ENCODE measurements at places on chromosomes 7 and 10. TPM values are rescaled to one million over a fixed set of nuclear protein-coding genes. Genes with fewer than 3 reads are reported as not detected.

DNA sequence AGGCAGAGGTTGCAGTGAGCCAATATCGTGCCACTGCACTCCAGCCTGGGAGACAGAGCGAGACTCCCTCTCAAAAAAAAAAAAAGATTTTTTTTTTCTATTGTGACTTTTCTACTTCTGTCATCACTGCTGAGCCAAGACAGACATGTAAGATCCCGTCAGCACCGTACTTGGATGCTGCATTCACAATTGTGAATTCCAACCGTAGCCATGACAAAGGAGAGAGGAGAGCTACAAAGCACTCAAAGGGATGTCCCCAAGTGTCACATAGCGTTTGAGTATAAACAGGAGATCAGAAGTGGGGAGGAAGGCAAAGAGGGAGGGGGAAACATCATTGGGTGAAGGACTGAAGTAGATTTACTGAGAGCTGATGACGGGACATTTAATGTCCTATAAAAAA lies 144.2 kb downstream of the PRPF18 start:
- no peak for DNase-seq

The TMEM176A gene
- total RNA-seq: 75.4 TPM

The BMPR1A gene
- 40.1 TPM for total RNA-seq

The FAM25C gene
- total RNA-seq: not detected

DNA sequence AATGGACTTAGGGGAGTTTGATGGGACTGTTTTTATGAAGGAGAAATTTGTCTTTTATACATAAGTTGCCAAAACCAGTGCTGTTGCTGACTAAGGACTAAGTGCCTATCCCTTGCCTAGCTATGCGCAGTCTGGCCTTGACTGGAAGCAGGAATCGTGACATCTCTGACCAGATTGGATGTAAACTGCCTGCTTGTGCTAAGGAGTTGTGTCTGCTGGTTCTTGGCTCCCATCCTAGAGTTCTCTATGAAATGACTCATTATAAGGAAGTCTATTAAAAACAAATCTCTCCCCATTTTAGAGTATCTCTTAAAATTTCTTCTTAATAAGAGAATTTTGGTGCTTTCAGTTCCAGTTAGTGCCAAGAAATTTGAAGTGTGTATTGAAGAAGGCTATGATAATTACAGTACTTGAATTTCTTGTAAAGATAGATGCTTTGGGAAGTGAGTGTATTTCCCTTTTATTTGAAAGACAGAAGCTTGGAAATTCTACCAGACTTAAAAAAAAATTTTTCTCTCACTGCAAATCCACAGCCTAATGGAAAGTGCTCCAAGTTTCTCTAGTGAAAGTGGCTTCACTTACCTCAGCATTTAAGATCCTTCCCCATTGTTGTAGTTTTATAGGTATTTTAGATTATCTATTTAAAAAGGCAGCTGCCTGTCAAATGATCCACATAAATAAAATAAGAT lies 77.6 kb downstream of the BICC1 start:
- peak; percentile 30 for DNase-seq

The CALML5 gene
- total RNA-seq: not detected

DNA sequence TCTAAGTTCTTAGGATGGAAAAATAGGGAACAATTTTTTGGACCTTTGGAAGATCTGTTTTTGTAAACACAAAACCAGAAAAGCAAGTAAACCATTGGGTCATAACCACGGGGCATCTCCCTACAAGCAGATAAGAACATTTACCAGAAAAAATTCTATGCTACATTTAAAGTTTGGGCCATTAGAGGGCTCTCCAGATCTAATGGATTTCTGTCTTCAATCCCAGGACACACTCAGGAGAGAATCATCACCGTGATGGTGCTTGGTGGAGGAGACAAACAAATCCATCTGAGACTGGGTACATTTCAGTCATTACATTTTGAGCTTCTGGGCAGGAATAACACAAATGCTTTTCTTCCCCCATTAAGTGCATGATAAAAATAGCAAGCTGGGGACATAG lies 178.4 kb upstream of the TARP start:
- no peak for DNase-seq

GRCh38 chr7:25949736-25950487 lies 202.1 kb upstream of the NFE2L3 start:
- DNase-seq: no peak

DNA sequence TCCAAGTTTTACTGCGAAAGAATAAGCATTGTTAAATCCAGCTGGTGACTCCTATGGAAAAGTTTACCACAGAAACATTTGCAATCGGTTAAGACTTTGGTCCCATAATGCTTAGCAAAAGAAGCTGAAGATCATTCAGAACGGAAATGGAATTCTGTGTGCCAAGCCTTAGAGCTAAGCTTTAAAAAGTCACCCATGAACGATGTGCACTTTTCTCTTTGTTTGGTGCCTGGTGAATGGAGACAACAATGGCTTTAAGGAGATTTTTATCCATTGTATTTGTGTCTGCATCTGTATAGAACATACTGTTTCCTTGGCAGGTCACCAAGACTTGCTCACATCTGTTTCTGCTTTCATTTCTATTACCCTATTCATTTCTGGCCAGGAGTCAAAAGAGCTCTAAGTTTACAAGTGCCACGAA lies 26.3 kb upstream of the COL1A2 start:
- no peak for DNase-seq

The IGF2BP3 gene
- total RNA-seq: 0.30 TPM

The CALHM3 gene
- not detected for total RNA-seq

DNA sequence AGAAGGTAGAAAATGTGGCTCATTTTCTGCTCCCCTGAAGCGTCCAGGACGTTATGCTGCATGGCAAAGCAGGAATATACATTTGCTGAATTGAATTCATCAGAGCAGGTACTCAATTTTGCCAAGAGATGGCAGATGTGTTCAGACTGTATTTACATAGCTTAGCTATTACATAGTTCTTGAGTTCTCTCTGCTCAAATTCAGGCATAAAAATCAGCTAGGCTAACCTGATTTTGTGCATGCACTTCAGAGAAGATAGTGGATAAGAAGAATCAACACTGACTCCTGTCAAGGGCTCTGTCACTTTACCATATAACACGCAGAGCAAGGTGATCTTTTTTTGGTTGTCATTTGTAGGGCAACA lies 209.2 kb upstream of the FAM3C start:
- no peak for DNase-seq

- no peak for DNase-seq
These were observed 8.2 kb upstream of the SGPL1 start for GRCh38 chr10:70807556-70807955.

The SORBS1 gene
- 886 TPM for total RNA-seq

The OPN1SW gene
- not detected for total RNA-seq

- DNase-seq: peak; percentile 77
These were observed 618 bp downstream of the KIF5B start for GRCh38 chr10:32055478-32056135.

GRCh38 chr10:66218981-66219587 lies 706.8 kb upstream of the LRRTM3 start:
- DNase-seq: no peak

The PLAU gene
- 9.8 TPM for total RNA-seq

The GRID1 gene
- 2.8 TPM for total RNA-seq

GRCh38 chr7:17721736-17722285 lies 218.5 kb downstream of the SNX13 start:
- no peak for DNase-seq

Data from heart left ventricle (tissue), 16 donors.